ENCODE measurements at places on chromosomes 16 and 17. TPM values are rescaled to one million over a fixed set of nuclear protein-coding genes. Genes with fewer than 3 reads are reported as not detected.

The VAMP2 gene
- 120 TPM for polyA plus RNA-seq

The KRTAP9-4 gene
- not detected for polyA plus RNA-seq

DNA sequence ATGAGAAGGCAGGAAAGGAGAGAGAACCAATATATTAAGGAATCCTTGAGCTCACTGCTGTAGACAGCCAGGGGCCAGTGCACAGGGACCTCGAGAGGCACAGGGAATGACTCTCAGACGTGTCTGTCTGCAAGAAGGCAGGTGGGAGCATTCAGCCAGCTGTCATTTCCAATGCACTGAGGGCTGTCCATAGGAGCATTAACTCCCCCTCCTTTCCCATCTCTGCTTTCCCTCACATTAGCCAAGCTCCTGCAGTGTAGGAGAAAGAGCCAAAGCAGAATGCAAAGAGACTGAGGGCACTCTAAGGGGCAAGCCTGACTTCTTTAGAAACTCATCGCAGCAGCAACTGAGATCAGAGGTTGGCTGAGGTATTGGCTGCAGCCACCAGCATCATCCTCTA is 218.3 kb downstream of the CDH13 start:
- peak; percentile 46 for DNase-seq

DNA sequence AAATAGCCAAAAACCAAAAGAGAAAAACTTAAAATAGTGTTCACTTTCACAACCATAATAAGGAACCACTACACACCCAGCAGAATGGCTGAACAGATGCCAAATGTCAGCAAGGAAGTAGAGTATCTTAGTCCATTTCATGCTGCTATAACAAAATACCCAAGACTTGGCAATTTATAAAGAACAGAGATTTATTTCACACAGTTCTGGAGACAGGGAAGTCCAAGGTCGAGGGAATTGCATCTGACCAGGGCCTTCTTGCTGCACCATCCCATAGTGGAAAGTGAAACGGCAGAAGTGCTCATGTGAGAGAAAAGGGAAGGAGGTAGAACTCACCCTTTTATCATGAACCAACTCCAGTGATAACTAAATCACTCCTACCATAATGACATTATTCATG is 33.8 kb upstream of the CCL22 start:
- DNase-seq, result no peak

GRCh38 chr16:87874639-87875427 is 5.5 kb upstream of the SLC7A5 start:
- DNase-seq, result no peak

GRCh38 chr16:11677959-11678881 is 10.0 kb downstream of the SNN start:
- DNase-seq, result no peak

- no peak for DNase-seq
These were observed 13.2 kb upstream of the SLC16A5 start for GRCh38 chr17:75074532-75074931.

DNA sequence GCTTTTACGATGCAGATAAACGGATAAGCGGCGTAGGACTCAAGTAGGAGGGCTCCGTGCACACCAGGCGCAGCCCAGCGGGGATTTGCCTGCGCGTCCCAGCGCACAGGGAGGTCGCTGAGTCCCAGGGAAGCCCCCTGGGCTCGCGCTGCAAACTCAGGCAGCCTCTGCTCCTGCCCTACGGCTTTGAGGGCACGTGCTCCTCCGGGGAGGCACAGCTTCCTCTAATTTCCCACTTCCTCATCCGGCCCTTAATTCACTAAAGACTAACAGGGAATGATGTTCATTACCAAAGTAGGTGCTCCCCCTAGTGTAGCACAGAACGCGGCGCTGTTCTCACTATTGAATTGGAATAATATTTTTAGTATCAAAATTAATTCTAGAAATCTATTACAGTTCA is 825.4 kb downstream of the KCNJ18 start:
- no peak for DNase-seq

- no peak for DNase-seq
These were observed 151.1 kb downstream of the ITFG1 start for GRCh38 chr16:47309581-47310312.

DNA sequence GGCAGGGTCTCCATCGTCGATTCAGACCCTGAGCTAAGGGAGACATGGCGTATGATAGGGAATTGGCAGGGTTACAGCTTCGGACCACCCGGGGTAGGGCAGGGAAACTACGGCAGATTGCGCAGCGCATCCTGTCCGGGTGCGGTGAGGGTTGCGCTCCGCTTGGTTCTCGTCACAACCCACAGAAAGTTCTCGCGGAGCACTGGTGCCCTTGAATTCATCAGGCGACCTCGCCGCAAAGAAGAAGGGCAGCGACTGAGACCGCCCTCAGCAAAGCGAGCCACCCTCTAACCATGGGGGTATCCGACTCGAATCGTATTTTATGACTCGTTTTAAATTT is 1.2 kb downstream of the HS3ST3B1 start:
- no peak for DNase-seq
